ENCODE measurements at places on chromosomes 6 and 20.

DNA sequence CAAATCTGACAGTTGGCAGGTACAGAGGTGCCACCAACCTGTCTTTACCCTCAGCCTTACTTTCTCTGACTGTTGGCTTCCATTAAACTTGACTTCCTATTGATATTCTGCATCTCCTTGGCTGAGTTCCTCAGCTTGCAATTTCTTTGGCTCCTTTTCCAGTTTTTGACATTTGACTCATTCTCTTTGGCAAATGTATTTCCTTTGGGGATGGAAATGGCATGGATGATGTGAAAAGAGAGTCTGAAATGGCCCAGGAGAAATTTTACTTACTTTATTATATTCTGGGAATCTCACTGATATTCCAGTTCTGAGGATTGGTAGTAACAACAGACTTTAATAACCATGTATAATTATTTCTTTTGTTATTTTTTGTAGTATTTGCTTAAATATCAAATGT is 255.2 kb downstream of the CD109 start:
- no peak for DNase-seq

DNA sequence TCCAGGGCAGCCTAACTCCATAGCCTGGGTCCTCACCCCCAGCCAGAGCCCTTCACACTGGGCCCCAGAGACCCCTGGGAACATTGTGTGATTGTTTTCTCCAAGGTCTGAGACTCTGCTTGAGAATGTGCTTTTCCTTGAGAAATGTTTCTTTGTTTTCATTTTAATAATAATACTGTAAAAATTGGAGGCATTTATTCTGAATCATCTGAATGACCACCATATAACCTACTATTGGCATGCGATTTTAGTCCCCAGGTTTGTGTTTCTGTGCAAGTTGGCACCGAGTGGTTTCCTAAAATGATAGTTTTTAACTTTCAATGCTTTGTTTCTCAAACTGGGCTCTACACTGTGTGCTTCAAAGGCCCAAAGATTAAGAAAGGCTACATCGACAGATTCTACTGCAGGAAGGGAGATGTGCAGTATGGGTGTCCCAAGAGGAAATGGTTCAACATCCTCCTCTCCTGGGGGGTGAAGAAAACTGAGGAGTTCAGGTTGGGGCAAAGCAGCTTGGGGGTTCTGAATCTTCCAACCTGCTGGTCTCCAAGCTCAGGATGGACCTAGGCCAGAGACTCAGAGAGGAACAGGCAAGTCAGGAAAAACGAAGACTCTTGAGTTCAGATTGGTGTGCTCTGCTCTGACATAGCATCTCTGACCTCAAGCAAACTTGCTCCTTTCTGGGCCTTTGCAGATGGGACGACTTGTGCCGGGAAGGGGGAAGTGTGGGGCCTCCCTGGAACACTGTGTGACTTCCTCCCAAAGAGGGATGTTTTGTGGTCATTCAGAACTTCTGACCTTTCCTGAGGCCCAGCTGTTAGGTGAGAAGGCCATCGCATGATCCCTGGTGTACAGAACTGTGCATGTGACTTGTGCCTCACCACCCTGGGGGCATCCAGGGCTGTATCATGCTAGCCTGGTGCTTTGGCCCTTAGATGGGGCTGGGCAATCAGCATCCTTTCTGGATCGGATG is 31.0 kb downstream of the DAAM2 start:
- DNase-seq: no peak

GRCh38 chr6:38391626-38392579 is 247.8 kb downstream of the BTBD9 start:
- no peak for DNase-seq

DNA sequence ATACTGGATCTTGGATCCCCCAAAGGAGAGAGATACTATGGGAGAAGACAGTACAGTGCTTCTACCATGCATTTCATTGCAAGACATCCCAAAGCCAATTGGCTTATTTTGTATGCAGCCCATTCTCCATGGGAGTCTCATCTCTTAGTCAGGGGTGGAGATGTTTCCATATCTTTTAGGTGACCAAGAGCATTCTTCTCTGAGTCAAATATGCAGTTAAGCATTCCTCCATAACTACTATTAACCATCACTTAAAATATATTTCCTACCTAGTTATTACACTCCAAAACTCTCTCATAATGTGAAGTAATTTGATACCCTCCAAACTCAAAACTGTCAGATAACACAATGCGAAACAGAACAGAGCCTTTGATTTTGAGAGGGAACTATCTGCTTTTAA is 542.6 kb downstream of the HDGFL1 start:
- no peak for DNase-seq

- DNase-seq: no peak
Observed at GRCh38 chr6:89347825-89348224, 4.7 kb downstream of the UBE2J1 start.

DNA sequence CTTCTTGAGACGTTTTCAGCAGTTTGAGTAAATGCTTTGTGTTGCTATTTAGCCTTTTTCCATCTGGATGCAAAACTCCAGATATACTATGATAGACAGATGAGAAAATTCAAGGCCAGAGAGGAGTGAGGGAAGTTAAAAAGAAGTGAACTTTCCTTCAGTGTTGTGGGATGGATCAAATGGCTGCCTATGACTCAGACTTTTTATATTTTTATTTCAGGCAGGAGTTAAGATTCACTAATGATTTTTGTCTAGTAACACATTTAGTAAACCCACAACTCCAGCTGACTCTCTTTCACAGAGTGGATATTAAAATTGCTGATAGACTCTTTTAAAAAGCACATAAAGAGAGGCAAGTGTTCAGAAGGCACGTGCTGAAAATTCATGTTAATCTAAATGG is 23.2 kb upstream of the PTCHD4 start:
- no peak for DNase-seq

GRCh38 chr6:22657352-22657980 is 88.1 kb downstream of the HDGFL1 start:
- no peak for DNase-seq
